ENCODE measurements at places on chromosomes 7 and 10.
A peak's percentile ranks its signal among the peaks of the same experiment; 100 is the strongest.

GRCh38 chr7:139958599-139959284 is 104.0 kb downstream of the PARP12 start:
- no peak for DNase-seq

- no peak for DNase-seq
Measured at GRCh38 chr7:157153260-157153659, 14.5 kb downstream of the UBE3C start.

GRCh38 chr10:119479532-119479931 is 63.0 kb downstream of the RGS10 start:
- DNase-seq = no peak

GRCh38 chr10:13560597-13560996 is 26.2 kb upstream of the PRPF18 start:
- no peak for DNase-seq

GRCh38 chr7:114689406-114689805 is 232.5 kb upstream of the MDFIC start:
- DNase-seq = no peak

- DNase-seq = peak; percentile 48
Measured at GRCh38 chr10:5014936-5015335, 11.3 kb upstream of the AKR1C2 start.

- DNase-seq = no peak
Measured at GRCh38 chr7:4461531-4461930, 220.6 kb upstream of the FOXK1 start.

- no peak for DNase-seq
Measured at GRCh38 chr7:142476077-142476476, 218.2 kb upstream of the PRSS58 start.

DNA sequence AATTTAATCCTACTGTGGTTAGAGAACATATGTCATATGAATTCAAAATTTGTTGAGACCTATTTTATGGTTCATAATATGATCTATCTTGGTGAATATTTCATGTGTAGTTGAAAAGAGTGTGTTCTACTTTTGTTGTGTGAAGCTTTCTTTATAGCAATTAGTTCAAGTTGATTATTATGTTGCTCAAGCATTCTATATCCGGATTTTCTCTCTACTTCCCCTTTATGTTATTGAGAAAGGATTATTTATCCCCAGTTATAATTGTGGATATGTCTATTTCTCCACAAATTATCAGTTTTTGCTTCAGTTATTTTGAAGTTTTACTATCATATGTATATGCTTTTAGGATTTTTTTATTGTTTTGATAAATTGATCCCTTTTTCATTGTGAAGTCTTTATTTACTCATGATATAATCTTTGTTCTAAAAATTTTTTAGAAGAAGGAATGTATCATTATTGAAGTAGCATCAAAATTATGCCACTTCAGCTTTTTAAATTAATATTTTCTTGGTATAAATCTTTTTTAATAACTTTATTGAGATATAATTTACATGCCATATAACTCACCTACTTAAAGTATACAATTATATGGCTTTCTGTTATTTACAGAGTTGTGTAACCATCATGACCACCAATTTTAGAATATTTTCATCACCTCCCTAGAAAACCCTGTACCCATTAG is 12.0 kb upstream of the MEST start:
- no peak for DNase-seq

GRCh38 chr10:44899450-44900080 is 11.6 kb upstream of the TMEM72 start:
- DNase-seq = no peak

DNA sequence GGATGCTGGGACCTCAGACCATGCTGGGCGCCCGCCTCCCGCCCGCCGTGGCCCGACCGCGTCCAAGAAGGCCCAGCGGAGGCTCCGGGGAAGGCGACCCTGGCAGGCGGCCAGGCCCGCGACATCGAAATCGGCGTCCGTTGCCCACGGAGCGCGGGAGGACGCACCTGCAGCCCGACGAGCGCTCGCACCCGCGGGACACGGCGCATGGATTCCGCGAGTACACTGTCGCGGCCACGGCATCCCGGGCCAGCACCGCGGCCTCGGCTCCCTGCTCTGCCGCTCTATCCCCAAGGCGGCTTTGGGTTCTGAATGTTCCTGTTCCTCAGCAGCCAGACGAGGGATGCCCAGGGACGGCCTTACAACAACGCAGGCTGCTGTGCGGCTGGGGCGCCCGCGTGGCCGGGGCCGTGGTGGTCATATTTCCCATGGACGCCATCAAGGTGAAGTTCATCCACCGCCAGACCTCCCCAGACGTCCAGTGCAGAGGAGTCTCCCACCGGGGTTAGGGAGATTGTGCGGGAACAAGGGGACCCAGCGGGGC is 67.5 kb upstream of the ZNF722 start:
- no peak for DNase-seq

DNA sequence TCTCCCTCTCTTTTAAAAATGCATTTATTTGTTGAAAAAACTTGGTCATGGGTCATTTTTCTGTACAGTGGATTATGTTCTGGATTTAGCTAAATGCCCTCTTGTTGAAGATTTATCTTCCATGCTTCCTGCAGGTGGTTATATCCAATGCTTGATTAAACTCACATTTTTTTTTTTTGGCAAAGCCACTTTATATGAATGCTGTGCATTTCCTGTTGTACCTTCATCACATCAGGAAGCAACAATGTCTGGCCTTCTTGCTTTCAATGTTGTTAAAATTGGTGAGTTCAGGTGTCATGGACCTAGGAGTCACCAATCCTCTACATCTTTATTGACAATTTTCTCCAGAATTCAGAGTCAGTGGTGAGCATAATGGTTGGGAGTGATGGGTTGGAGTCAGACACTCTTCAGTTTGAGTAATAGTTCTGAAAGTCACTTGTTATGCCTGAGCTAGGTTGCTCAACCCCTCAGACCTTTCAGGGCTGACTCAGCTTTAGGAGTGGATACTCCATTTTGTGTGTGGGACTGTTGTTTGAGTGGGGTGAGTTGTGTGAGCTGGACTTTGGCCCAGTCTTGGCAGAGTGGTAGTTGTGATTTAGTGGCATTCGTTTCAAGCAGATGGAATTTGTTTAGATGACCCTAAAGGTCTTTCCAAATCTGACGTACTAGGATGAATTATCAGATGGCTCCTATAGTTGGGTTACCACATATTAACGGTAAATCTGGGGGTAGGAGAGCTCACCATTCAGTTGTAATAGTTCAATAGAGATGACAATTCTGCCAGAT is 213.5 kb upstream of the ZNF32 start:
- DNase-seq = no peak

GRCh38 chr7:13240349-13240748 is 552.9 kb downstream of the ARL4A start:
- DNase-seq = no peak

DNA sequence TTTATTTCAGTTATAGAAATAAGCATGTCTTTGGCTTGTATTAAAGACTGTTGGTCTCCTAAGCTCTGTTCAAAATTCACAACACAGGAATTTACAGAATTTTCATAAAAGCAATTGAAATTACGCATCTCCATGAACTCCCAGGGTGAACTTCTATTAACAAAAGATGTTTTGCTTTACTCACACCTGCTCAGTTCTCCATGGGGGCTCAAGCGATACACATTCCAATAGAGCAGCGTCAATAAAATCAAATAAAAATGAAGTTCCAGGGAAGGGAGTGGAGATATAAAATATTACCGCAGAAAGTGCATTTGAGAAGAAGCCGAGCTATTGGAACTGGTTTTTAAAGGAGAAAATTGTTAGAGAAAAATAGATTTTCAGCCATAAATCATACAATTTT is 41.5 kb upstream of the ZNF438 start:
- no peak for DNase-seq

GRCh38 chr10:102451105-102451969 is at the start of gene C10orf95:
Gene C10orf95 (minus strand): TSS chr10:102451543. CDS start chr10:102451093, 450 bp downstream.
- DNase-seq = no peak

- no peak for DNase-seq
Measured at GRCh38 chr10:77455561-77455960, 182.0 kb downstream of the KCNMA1 start.

- DNase-seq = no peak
Measured at GRCh38 chr10:63723320-63723719, 202.1 kb downstream of the REEP3 start.

GRCh38 chr10:98950106-98950505 is 285.5 kb downstream of the HPSE2 start:
- DNase-seq = no peak

- DNase-seq = peak; percentile 83
Measured at GRCh38 chr7:519484-520390, at the start of gene PDGFA. Gene PDGFA (minus strand): TSS chr7:519846. CDS start chr7:519001, 845 bp downstream.

GRCh38 chr7:77338260-77338659 is 77.9 kb downstream of the GSAP start:
- DNase-seq = no peak

DNA sequence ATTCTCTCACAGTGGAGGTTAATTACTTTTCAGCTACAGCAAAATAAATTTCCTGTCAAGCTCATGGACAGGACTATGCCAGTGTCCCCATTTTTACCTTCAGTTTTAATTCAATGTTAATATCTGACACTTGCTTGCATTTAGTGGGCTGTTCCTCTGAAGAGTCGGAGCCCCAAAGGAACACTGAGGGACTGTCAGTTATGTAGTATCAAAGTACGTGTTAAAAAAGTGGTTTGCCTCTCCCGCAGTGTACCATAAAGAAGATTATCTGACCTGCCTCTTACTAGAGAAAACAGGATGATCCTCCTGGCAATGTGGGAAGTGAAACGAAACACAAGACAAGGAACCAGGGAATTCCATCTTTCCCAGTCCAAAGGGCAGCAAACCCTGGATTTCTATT is 1010.9 kb upstream of the PHF14 start:
- no peak for DNase-seq

DNA sequence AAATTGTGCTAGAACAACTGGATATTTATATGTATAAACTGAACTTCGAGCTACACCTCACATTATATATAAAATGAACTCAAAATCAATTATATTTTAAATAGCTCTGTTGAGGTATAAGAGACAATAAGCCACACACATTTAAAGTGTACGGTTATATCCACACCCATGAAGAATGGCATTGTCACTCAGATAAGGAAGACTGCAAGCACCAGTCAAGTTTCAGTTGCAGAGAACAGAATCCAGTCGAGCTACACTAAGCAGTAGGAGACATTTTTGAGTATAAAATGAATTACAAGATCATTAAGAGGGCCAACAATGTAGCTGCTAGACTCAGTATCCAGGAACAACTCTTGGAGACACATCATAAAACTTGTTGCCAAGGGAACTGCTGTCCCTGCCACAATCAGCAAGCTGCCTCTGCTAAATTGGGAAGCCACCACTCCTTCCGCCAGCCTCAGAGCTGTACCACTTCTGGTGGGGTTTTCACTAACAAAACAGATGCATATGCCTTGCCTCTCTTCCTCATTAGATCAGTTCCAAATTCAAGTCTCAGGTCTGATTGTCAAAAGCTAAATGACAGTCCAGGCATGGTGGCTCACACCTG is 19.6 kb upstream of the GPNMB start:
- DNase-seq = no peak

DNA sequence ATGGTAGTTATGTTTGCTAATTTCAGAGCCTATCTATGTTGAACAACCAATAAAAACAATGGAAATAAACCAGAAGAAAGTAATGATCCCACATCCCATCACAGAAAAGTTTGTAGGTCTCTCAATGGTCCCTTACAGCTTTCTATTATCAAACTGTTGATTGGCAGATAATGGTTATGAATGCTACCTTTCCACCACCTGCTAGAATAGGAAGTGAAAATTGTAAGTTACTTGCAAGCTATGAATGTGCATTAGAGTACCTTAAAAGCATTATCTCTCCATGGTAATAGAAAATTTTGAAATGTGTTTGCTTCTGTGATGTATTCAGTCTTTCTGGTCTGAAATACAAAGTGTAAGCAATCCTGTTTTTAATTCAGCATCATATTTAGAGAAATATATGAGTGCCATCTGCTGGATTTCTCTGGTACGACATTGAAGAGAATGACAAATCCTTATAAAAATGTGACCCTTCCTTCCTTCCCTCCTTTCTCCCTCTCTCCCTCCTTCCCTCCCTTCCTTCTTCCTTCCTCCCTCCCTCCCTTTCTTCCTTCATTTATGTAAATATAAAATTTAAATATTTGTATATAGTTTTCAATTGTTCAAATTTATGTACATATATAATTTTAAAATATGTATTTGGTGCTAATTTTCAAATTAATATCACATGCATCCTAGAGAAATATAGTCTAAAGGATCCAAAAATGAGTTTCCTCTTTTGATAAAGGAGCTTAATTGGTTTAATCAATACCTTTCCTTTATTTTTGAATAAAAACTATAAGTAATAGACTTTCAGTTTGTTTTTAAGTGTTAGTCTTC is 41.4 kb upstream of the PNLIPRP3 start:
- no peak for DNase-seq

GRCh38 chr7:327233-327931 is 37.4 kb downstream of the FOXL3 start:
- no peak for DNase-seq

GRCh38 chr7:1248143-1248915 is 15.7 kb downstream of the UNCX start:
- DNase-seq = no peak

GRCh38 chr7:72326365-72326764 is 85.8 kb downstream of the CALN1 start:
- DNase-seq = no peak

GRCh38 chr10:31952066-31952465 is 23.4 kb upstream of the ARHGAP12 start:
- DNase-seq = no peak

DNA sequence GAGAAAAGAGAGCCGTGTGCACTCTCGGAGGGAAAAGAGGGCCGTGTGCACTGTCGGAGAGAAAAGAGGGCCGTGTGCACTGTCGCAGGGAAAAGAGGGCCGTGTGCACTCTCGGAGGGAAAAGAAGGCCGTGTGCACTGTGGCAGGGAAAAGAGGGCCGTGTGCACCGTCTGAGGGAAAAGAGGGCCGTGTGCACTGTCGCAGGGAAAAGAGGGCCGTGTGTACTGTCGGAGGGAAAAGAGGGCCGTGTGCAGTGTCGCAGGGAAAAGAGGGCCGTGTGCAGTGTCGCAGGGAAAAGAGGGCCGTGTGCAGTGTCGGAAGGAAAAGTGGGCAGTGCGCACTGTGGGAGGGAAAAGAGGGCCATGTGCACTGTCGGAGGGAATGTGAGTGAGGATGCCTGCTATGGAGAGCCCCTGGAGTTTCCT is 188.7 kb downstream of the DNAJB6 start:
- no peak for DNase-seq

- DNase-seq = no peak
Measured at GRCh38 chr7:3134745-3135144, 91.1 kb upstream of the CARD11 start.

Measured in Caco-2 (cell line).